Right ventricle myocardium superior (tissue), 1 donor: ENCODE measurements at places on chromosomes 3 and 15. TPM values are rescaled to one million over a fixed set of nuclear protein-coding genes. Genes with fewer than 3 reads are reported as not detected.

Gene NAALADL2
- total RNA-seq = 2.2 TPM

Gene CAV3
- 27.5 TPM for total RNA-seq

DNA sequence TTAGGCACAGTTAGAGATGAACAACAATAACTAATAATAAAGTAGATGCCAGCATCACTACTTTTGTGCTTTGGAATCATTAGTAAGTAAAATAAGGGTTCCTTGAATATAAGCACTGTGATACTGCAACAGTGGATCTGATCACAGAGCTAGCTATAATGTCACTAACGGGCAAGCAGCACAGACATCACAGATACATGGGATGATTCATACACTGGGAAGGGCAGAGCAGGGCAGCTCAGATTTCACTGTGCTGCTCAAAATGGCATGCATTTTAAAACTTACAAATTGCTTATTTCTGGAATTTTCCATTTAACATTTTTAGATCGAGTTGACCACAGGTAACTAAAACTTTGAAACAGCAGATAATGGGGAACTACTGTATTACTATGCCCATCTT lies 476.6 kb downstream of the FHIT start:
- no peak for DNase-seq

GRCh38 chr3:15929944-15930571 lies 132.3 kb upstream of the ANKRD28 start:
- DNase-seq = no peak

DNA sequence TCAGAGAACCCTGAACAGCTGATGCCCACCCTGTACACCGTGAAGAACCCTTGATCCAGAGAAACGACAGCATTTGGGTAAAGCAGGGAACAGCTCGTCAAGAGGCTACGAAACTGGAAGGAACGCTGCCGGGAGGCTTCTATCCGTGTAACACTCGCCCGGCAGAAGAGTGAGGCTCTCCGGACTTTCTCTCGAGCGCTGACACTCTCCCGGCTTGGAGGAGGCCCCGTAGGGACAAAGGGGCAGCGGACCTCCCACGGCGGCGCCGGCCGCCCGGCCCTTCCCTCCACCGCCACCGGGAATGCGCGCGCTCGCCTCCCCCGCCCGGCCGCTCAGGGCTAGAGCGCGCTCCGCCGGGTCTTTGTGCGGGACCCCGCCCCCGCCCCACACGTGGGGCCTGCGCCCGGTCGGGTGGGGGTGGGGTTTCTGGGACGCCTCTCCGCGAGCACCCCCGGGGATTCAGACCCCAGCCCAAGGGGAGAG lies 1.7 kb downstream of the HYAL2 start:
- DNase-seq = peak; percentile 88
